ENCODE measurements at places on chromosomes 2 and 18.

DNA sequence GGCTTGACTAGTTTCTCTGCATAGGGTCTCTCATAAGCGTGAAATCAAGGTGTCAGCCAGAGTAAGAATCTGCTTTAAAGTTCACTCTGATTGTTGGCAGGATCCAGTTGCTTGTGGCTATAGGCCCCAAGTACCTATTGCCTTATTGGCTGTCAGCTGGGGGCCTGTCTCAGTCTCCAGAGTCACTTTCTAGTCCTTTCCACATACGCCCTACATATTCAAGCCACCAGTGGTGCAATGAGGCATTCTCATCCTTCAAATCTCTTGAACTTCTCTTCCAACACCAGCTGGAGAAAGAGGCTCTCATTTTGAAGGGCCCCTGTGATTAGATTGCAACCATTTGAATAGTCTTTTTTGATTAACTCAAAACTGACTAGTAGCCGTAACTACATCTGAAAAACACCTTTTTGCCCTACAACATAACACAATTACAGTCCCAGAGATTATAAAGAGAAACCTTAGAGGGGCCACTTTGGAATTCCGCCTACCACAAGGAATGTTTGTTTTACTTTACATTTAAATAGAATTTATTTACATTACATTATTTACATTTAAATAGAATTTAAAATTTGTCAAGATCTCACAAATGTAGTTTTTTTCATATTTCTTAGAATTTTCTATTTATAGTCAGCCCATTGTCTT lies 520.1 kb downstream of the DSC3 start:
- H3K4me3 ChIP-seq = peak overlapping the region; percentile 35
- H3K27me3 ChIP-seq = no peaks in the 10 kb centered on the region
- no peaks in the 10 kb centered on the region for H3K36me3 ChIP-seq
- peak; percentile 3 for DNase-seq
- no peaks in the 10 kb centered on the region for H3K4me1 ChIP-seq
- H3K27ac ChIP-seq = no peak overlapping the region

GRCh38 chr18:5630057-5630899 lies 86.5 kb upstream of the EPB41L3 start:
- peak overlapping the region; percentile 70 for H3K4me3 ChIP-seq
- no peaks in the 10 kb centered on the region for H3K36me3 ChIP-seq
- peaks cover 15% of the 10 kb centered on the region for H3K4me1 ChIP-seq
- H3K27ac ChIP-seq = no peak overlapping the region
- peak; percentile 87 for DNase-seq
- peaks cover 48% of the 10 kb centered on the region for H3K27me3 ChIP-seq

DNA sequence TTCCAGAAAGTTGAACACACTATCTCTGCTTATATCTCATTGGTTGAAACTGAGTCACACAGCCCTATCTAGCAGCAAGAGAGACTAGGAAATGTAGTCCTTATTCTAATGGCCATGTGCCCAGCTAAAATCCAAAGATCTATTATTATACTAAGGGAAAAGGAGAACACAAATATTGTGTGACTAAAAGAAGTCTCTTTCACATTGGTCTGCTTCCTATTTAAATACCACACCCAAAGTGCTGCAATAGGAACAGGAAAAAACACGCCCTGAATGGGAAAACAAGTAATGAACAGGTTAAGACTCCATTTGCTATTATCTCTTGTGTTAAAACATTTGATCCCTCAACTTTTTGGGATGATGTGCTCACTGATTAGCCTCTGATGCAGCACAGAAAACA lies 86.8 kb upstream of the BARD1 start:
- H3K36me3 ChIP-seq = no peaks in the 10 kb centered on the region
- no peak overlapping the region for H3K27ac ChIP-seq
- DNase-seq = no peak
- H3K4me1 ChIP-seq = no peaks in the 10 kb centered on the region
- no peak overlapping the region for H3K4me3 ChIP-seq
- no peaks in the 10 kb centered on the region for H3K27me3 ChIP-seq

DNA sequence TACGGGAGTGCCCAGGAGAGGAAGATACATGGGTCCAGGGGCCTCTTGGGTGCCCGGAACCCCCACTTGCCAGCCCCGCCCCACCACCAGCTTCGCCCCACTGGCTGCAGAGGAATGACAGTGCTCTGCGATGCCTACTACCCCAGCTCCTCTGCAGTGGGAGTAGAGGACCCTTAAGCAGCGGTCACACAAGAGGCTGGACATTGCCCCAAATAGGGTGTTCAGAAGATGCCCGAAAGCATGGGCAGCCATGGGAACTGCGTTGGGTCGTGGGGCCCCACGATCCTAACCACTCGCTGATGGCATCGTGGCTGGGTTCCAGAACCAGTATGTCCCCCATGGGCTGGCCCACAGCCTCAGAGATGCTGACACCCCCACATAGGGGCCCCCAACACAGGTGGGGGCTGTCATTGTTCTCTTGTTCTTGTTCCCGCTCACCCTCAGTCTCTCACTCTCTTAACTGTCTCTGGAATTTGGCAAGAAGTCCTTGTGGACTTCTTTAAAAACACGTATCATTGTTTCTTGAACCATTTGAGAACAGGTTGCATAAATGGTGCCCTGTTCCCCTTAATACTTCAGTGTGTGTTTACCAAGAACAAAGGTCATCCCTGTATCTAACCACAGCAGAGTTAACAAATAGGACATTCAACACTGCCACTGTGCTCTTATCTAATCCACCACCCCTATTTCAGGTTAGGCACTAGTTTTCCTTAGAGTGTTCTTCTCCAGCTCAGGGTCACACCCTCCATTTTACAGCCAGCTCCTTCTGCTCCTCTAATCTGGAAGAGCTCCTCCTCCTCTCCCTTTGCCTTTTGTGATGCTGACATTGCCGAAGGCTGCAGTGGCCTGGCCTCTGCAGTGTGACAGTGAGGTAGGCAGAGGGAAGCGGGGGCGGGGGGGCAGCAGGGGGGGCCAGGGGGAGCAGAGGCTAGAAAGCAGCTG lies 76.3 kb downstream of the STPG4 start:
- no peaks in the 10 kb centered on the region for H3K36me3 ChIP-seq
- no peak for DNase-seq
- peaks cover 10% of the 10 kb centered on the region for H3K4me1 ChIP-seq
- no peaks in the 10 kb centered on the region for H3K27me3 ChIP-seq

DNA sequence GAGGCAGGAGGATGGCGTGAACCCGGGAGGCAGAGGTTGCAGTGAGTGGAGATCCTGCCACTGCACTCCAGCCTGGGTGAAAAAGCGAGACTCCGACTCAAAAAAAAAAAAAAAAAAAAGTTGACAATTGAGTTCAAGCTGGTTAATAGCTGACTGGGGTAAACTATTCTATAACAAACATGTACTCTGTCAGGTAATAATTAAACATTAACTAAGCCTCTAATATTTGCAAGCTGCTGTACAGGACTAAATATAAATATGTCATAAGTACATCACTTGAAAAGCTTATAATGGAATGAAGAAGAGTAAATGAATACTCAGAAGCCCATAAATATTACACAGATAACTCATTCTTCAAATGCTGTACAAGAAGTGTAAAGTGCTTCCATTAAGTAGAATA lies 190.4 kb upstream of the CRIM1 start:
- DNase-seq = no peak
- H3K4me3 ChIP-seq = no peak overlapping the region
- H3K27me3 ChIP-seq = no peaks in the 10 kb centered on the region
- no peak overlapping the region for H3K27ac ChIP-seq

- H3K36me3 ChIP-seq = no peaks in the 10 kb centered on the region
- peaks cover 59% of the 10 kb centered on the region for H3K27me3 ChIP-seq
- peaks cover 3% of the 10 kb centered on the region for H3K4me1 ChIP-seq
Observed at GRCh38 chr2:64987001-64987955, 1.9 kb upstream of the SLC1A4 start.

GRCh38 chr2:35976611-35977010 lies 379.0 kb upstream of the CRIM1 start:
- H3K4me3 ChIP-seq = no peak overlapping the region
- no peak for DNase-seq
- no peaks in the 10 kb centered on the region for H3K36me3 ChIP-seq
- H3K4me1 ChIP-seq = no peaks in the 10 kb centered on the region
- no peaks in the 10 kb centered on the region for H3K27me3 ChIP-seq
- no peak overlapping the region for H3K27ac ChIP-seq

- no peak overlapping the region for H3K4me3 ChIP-seq
- H3K27ac ChIP-seq = no peak overlapping the region
- peaks cover 3% of the 10 kb centered on the region for H3K4me1 ChIP-seq
- H3K27me3 ChIP-seq = no peaks in the 10 kb centered on the region
Observed at GRCh38 chr2:128695646-128696220, 377.1 kb upstream of the HS6ST1 start.

DNA sequence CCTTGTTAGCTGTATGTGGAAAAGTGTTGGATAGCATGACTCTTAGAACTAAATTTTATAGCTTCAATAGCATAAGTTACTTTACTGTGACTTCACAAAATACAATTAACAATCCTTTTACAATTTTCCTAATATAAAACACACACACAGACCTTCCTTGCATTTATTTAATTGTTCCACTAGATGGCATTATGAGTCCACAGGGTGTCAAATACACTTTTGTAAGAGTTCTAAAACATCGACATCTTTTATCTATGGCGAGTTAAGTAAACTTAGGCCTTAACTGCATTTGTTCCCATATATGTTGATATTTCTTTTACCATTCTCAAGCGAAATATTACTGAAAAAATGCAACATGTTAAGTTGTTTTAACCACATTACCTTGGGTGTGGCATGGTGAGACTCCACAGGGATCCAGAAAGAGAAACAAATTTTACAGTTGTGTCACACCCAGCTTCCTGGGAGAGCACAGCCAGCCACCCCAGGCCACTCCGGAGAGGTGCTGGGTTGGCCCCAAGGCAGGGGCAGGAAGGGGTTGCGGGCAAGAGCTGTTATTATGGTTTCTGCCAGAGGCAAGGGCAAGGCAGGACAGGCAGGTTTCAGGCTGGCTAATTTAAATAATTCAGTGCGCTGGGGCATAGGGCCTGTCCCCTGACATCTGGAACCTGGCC lies 312.4 kb upstream of the MC4R start:
- no peak for DNase-seq
- no peaks in the 10 kb centered on the region for H3K36me3 ChIP-seq
- no peak overlapping the region for H3K4me3 ChIP-seq
- no peaks in the 10 kb centered on the region for H3K4me1 ChIP-seq
- no peaks in the 10 kb centered on the region for H3K27me3 ChIP-seq
- H3K27ac ChIP-seq = no peak overlapping the region

- H3K4me1 ChIP-seq = peaks cover 21% of the 10 kb centered on the region
- no peaks in the 10 kb centered on the region for H3K36me3 ChIP-seq
- H3K27ac ChIP-seq = no peak overlapping the region
- peaks cover 50% of the 10 kb centered on the region for H3K27me3 ChIP-seq
- H3K4me3 ChIP-seq = peak overlapping the region; percentile 72
Observed at GRCh38 chr2:14635391-14635871, 2.9 kb downstream of the LRATD1 start.

GRCh38 chr2:29016504-29016903 lies 35.4 kb downstream of the TOGARAM2 start:
- no peaks in the 10 kb centered on the region for H3K36me3 ChIP-seq
- H3K27me3 ChIP-seq = no peaks in the 10 kb centered on the region
- H3K27ac ChIP-seq = no peak overlapping the region
- DNase-seq = no peak
- H3K4me3 ChIP-seq = no peak overlapping the region

DNA sequence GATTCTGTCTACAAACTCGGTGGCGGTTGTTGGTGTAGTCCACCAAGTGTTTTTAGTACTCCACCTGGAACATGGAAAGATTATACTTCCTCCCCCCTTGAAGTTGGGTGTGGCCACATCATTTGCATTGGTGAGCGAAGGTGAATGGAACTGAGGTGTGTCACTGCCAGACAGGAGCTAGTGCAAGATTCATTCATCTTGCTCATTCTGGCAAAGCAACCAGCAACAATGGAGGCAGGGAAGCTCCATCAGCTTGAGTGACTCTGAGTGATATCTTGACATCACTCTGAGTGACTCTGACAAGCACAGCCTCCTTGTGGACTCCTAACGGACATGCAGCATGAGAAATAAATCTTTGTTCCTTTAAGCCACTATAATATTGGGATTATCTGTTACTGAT lies 54.7 kb upstream of the SLC1A4 start:
- no peak overlapping the region for H3K4me3 ChIP-seq
- H3K27ac ChIP-seq = no peak overlapping the region
- H3K27me3 ChIP-seq = no peaks in the 10 kb centered on the region
- H3K4me1 ChIP-seq = peaks cover 5% of the 10 kb centered on the region
- no peak for DNase-seq

GRCh38 chr18:12074736-12075135 lies 18.9 kb upstream of the ANKRD62 start:
- H3K27ac ChIP-seq = no peak overlapping the region
- no peaks in the 10 kb centered on the region for H3K4me1 ChIP-seq
- H3K4me3 ChIP-seq = no peak overlapping the region
- no peak for DNase-seq
- no peaks in the 10 kb centered on the region for H3K36me3 ChIP-seq
